Neural crest cell (in vitro differentiated cells): ENCODE measurements at places on chromosomes 5 and 9. TPM values are rescaled to one million over a fixed set of nuclear protein-coding genes. Genes with fewer than 3 reads are reported as not detected.

DNA sequence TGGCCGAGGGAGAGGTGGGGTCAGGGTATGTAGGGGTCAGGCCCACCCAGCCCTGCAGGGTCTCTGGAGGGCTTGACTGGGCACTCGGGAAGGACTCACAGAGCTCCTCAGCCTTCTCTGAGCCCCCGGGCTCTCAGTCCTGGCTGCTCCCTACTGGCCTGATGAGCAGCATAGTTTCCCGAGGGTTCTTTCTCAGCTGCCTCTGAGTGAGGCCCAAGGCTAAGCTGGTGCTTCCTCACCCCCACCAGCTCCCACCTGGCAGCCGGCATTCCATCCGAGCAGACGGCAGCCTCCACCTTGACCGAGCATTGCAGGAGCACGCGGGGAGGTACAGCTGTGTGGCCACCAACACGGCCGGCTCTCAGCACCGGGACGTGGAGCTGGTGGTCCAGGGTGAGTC is 56.0 kb downstream of the HMCN2 start:
- H3K4me3 ChIP-seq = no peak overlapping the region
- no peak for DNase-seq
- no peak overlapping the region for H3K27ac ChIP-seq

The TXNDC8 gene
- total RNA-seq = not detected in 2 replicates

DNA sequence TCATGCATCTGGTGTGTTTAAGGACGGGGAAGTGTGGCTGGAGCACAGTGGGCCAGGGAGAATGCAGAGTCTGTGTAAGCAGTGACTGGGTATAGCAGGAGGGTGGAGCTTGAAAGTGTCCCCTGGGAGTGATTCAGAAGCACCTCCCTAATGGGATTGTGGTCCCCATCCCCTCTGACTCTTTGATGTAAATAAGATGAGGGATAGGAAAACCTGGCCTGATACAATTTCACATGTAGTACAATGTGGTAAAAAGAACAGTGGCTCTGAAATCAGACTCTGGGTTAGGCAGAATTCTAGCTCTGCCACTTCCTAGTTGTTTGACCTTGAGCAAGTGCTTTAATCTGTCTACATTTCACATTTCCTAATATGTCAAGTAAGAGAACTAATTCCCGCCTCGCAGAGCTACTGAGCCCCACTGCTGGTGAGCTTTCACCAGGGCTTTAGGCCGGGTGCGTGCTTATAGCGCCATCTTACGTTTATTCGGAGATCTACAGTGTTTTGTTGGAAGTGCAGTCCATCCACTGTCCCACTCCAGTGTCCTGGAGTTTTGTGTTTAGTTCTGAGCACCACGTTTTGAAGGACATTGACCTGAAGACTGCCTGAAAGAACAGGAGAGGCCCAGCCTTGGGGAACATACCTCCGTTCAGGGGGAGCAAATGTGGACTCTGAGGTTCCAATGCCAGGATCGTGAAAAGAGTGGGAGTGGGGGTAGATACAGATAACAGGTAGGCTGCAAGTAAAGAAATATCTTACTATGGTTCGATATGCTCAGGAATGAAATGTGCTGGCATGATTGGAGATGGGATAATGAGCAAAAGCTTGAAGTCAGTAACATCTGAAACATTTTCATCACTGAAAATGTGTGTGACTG is 51.2 kb upstream of the TESK1 start:
- H3K27me3 ChIP-seq = no peaks in the 10 kb centered on the region
- H3K4me3 ChIP-seq = no peak overlapping the region
- H3K4me1 ChIP-seq = no peaks in the 10 kb centered on the region
- H3K36me3 ChIP-seq = peaks cover 9% of the 10 kb centered on the region
- no peak overlapping the region for H3K27ac ChIP-seq

DNA sequence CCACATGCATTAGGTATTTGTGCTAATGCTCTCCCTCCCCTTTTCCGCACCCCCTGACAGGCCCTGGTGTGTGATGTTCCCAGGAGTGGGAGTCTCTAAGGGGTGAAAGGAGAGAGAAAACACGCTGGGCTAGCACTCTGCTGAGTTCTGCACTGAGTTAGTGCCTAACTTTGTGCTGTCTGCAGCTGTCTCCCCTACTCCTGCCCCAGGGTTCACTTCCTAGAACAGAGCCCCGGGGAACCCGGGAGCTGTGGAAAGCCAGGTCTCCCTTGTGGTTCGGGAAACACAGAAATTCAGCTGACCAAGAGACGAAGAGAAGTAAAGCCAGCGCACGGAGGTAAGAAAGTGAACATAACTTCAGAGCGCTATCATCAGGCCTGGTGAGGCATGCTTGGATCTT is 20.7 kb upstream of the ANKRD18A start:
- H3K27me3 ChIP-seq = peaks cover 1% of the 10 kb centered on the region
- peaks cover 8% of the 10 kb centered on the region for H3K4me1 ChIP-seq
- no peaks in the 10 kb centered on the region for H3K36me3 ChIP-seq

DNA sequence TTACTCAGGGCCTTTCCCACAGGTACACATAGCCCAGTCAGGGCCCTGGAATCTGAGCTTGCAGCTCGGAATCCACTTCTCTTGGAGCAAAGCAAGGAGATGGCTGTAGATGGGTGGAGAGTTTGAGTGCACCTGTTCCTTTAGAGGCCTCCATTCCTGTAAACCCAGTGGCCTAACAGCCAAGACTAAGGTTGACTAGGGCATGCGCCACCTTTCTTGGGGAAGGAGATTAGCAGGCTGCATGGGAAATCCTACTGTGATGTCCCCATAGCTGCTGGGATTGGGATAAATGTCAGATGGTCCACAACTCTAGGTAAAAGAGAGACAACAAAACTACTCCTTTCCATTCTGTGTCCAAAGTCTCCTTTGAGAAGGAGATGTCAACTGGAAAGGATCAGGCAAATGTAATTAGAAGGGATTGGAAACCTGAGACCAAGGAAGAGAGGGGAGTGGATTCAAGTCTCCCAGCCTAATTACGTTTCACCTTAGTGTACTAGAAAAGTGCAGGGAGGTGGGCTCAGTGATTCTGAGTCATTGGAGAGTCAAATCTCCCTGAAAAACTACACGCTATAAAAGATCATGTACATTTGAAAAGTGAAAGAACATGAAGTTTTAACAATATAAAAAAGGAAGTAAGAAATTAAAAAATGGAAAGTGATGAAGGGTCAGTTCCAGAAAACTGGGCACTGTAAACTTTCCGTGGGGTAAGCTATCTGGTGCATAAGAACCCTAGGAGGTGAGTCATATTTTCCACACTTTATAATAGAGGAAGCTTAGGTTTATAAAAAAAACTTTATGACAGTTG is 104.2 kb downstream of the SEC61B start:
- DNase-seq = no peak
- H3K36me3 ChIP-seq = no peaks in the 10 kb centered on the region
- H3K4me3 ChIP-seq = no peak overlapping the region
- H3K27me3 ChIP-seq = peaks cover 17% of the 10 kb centered on the region
- no peaks in the 10 kb centered on the region for H3K4me1 ChIP-seq

GRCh38 chr9:112086627-112087026 is 88.5 kb downstream of the SUSD1 start:
- no peak for DNase-seq
- H3K27me3 ChIP-seq = no peaks in the 10 kb centered on the region
- H3K4me3 ChIP-seq = no peak overlapping the region
- no peak overlapping the region for H3K27ac ChIP-seq
- peaks cover 3% of the 10 kb centered on the region for H3K4me1 ChIP-seq
- peaks cover 9% of the 10 kb centered on the region for H3K36me3 ChIP-seq

- H3K4me1 ChIP-seq = no peaks in the 10 kb centered on the region
- no peak overlapping the region for H3K27ac ChIP-seq
- H3K4me3 ChIP-seq = no peak overlapping the region
- no peak for DNase-seq
- H3K27me3 ChIP-seq = no peaks in the 10 kb centered on the region
Observed at GRCh38 chr9:74556685-74557084, 59.5 kb downstream of the RORB start.

DNA sequence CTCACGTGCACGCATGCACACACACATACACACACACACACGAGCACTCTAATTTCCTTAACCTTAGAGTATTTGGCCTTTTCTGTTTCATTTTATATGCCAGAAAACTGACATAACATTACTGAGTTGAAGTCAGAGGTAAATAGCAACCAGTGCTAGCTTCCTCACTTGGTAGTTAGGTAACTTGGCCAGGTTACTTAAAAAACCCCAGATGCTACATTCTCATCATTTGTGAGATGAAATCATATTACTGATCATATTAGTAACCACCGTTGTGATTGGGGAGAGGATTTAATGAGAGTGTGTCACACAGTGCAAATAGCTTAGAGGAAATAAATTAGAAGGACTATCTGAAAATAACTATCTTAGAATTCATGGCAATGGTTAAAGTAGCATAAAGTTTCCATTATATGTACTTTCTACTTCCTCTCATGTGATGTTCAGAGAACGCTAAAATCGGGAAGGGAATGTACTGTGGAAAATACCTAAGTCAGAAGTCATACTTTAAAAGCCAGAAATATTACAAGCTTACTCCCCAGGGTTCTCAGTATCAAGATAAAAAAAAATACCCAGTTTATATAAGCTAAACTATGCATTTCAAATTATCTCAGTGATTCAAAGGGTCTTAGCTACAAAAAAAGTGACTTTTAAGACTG is 120.5 kb downstream of the TUSC1 start:
- H3K27ac ChIP-seq = no peak overlapping the region
- no peaks in the 10 kb centered on the region for H3K36me3 ChIP-seq
- H3K27me3 ChIP-seq = no peaks in the 10 kb centered on the region
- no peaks in the 10 kb centered on the region for H3K4me1 ChIP-seq
- H3K4me3 ChIP-seq = no peak overlapping the region
- no peak for DNase-seq

DNA sequence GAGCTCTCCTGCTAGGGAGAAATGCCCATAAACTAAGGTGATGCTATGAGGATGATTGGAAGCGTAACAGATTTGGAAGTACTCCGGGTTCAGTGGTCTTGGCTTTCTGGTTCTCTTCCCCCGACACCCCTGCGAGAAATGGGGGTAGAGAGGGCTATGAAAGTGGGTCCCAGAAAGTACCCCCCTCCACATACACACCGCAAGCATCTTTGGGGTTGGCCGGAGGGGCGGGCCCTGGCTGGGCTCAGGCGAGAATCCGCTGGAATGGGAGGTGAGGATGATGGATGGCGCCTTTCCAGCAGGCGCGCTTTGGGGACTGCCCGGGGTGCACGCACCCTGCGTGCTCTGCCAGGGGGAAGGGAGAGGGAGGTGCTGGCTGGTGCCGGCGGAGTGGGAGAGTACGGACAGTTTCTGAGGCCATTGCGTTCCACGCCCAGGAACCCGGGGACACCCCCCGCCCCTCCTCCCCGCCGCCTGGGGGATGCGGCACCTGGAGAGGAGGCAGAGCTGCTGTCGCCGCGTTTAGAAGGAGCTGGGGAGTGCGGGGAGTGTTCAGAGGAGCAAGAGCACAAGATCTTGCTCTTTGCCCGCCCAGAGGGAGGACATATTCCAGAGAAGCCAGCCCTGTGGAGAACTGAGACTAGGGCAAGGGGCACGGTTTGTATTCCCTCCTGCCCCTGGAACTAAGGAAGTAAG is 1.9 kb downstream of the PCSK5 start:
- peak overlapping the region; percentile 94 for H3K4me3 ChIP-seq
- no peak overlapping the region for H3K27ac ChIP-seq
- H3K27me3 ChIP-seq = peaks cover 58% of the 10 kb centered on the region
- DNase-seq = peak; percentile 3
- H3K4me1 ChIP-seq = peaks cover 29% of the 10 kb centered on the region
